ENCODE measurements at places on chromosomes 16 and 17. TPM values are rescaled to one million over a fixed set of nuclear protein-coding genes. Genes with fewer than 3 reads are reported as not detected.

Gene PRSS27
- total RNA-seq = not detected

Gene CACNB1
- 2.3 TPM for total RNA-seq

Gene TRIM72
- not detected for total RNA-seq

Gene CACNG5
- total RNA-seq = not detected

Gene SEZ6L2
- 28.3 TPM for total RNA-seq

Gene ERN2
- total RNA-seq = 5.2 TPM

Gene PSME3
- 51.6 TPM for total RNA-seq

Gene CLDN7
- 92.3 TPM for total RNA-seq

Gene TCAP
- total RNA-seq = 0.26 TPM

Gene TEKT1
- total RNA-seq = not detected

Gene SEPTIN1
- 0.33 TPM for total RNA-seq

Gene MT1M
- total RNA-seq = 9.6 TPM

Gene OR4D1
- total RNA-seq = not detected

Gene UTS2R
- not detected for total RNA-seq

Gene PRAC2
- total RNA-seq = not detected

Gene EFCAB5
- total RNA-seq = under 0.01 TPM

Gene SLC5A10
- total RNA-seq = not detected

Gene CORO1A
- 17.4 TPM for total RNA-seq

Gene HOXB8
- not detected for total RNA-seq

Gene CSH2
- total RNA-seq = not detected

Gene SP6
- total RNA-seq = 0.26 TPM

Gene MYH8
- not detected for total RNA-seq

Gene NPIPA3
- not detected for total RNA-seq

Gene SBK1
- 1.3 TPM for total RNA-seq

Gene NDE1
- total RNA-seq = 11.2 TPM

Gene SSTR5
- total RNA-seq = 2.3 TPM

Gene KRTAP2-1
- total RNA-seq = not detected

Gene KRTAP9-8
- not detected for total RNA-seq

Gene GNAO1
- total RNA-seq = 3.0 TPM
